GM18507 (cell line): ENCODE measurements at places on chromosomes 5 and 9.

- no peak for DNase-seq
Observed at GRCh38 chr5:127330116-127330515, 39.5 kb downstream of the MEGF10 start.

GRCh38 chr5:145218019-145218418, 617.1 kb downstream of the PRELID2 start:
- no peak for DNase-seq

- DNase-seq = no peak
Observed at GRCh38 chr5:166436872-166437271, 1854.6 kb upstream of the WWC1 start.

DNA sequence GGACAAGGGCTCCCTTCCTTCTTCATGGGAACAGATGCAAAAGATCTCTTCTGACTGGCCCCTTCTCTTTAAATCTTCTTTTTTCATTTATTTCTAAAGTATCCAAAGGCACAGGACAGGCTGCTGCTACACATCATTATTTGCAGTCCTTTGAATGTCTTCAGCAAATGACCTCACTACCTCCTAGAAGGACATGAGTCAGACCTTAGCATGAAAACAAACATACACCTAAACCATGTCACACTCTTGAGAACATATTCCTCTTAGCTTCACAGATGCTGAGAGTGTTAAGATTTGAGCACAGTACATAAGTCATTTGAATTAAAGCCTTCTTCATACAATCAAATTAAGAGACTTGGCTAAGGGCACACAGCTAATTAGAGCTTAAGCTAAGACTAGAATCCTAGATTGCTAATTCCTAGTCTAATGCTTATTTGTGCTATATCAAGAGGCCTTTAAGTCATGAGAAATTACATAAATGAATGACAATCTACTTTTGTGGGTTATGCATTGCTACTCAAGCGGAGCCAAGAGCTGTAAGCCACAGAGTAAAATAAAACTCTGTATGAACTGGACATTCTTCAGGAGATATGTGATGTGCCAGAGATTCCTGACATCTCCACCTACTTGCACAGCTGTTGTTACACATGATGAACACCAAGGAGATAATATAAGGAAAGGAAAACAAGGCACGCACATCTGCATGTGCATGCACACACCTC, 109.1 kb upstream of the PTGER4 start:
- DNase-seq = no peak

- no peak for DNase-seq
Observed at GRCh38 chr5:88829775-88830174, 53.2 kb downstream of the MEF2C start.

DNA sequence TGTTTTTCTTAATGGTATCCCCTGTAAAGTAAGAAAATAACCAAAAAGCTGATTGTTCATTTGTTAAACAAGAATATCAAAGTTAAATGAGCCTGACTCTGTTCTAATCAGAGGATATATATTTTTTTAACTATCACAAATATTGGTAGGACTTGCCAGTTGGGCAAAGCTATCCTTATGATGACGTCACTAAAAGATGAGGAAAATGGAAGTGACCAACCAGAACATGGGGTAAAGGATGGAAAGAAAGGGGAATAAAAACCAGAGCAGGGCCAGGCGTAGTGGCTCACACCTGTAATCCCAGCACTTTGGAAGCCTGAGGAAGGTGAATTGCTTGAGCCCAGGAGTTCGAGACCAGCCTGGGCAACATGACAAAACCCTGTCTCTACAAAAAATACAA, 811.6 kb upstream of the DMAC1 start:
- DNase-seq = no peak

GRCh38 chr5:42912184-42912798, 100.6 kb upstream of the SELENOP start:
- no peak for DNase-seq

- no peak for DNase-seq
Observed at GRCh38 chr9:14080959-14081542, 232.9 kb downstream of the NFIB start.

GRCh38 chr9:99197987-99198386, 23.8 kb downstream of the ALG2 start:
- no peak for DNase-seq

- DNase-seq = no peak
Observed at GRCh38 chr5:171762903-171763302, 22.7 kb upstream of the SMIM23 start.
